ENCODE measurements at places on chromosomes 13 and 19.

- DNase-seq = no peak
These were observed 31.7 kb downstream of the ARHGAP35 start for GRCh38 chr19:46892252-46893179.

- DNase-seq = no peak
These were observed 5.3 kb downstream of the SIGLECL1 start for GRCh38 chr19:51256155-51256625.

DNA sequence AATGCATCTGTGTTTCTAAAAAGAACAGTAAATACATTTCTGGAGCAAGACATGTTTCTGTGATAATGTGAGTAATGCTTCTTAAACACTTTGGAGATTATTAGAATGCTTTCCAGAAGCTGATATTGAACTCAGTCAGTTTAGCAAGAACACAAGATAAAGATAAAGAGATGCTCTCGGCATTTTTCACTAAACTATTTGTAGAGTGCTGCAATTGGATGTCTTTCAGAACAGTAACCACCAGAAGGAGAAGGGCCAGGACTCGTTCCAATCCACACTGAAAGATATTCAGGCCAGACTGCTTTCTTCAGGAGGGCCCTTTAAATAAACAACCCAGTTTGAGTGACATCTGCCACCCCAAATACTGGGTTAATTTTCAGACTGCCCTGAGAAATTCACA lies 456.0 kb downstream of the TBC1D4 start:
- no peak for DNase-seq

GRCh38 chr19:45251452-45252354 lies 632 bp downstream of the MARK4 start:
- peak; percentile 17 for DNase-seq

DNA sequence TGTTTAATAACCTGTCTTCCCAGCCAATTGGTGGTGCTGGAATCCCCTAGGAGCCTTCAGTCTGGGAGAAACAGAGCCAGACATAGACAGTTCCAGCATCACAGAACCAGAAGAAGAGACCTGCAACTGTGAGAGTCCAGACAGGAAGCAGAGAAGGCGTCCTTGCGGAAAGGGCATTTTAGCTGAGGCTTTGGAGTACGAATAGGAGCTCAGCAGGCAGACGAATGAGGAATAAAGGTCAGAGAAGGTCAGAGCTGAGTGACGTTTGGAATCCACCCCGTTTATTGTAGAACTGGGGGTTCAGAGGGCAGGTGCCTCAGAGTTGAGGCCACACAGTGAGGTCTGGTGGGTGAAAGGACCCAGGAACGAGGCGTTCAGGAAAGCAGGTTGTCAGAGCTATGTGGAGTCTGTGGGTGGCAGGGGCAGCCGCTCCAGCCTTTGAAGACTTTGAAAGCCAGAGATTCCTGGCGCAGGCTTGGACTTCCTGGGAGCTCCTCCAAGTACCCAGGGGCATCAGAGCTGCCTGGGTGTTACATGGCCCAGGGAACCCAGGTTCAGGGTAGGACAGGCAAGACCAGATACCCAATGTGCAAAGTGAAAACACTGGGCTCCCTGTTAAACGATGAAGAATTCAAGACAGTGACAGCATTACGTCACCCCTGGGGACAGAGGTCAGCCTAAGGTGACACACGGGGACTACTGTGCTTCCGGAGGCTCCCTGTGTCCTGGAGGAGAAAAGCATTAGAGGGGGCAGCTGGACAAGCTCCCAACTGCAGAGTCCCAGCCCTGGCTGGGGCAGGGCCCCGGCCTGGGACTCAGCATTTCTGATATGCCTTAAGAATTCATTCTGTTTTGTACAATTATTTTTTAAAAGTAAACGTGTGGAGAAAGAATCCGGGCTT lies 5.5 kb downstream of the ARRDC2 start:
- DNase-seq = no peak

DNA sequence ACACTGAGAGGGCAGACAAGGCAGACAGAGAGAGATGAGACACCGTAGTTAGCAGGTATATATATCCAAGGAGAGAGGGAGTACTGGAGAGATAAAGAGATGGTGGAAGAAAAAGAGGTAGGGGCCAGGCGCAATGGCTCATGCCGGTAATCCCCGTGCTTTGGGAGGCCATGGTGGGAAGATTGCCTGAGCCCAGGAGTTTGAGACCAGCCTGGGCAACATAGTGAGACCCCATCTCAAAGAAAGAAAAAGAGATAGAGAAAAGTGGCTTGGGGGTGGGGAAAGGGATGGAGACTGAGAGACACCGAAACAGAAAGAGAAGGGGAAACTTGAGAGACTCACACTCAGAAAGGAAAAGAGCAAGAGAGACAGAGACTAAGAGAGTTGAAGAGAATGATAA lies 2.5 kb downstream of the RAB4B start:
- no peak for DNase-seq

DNA sequence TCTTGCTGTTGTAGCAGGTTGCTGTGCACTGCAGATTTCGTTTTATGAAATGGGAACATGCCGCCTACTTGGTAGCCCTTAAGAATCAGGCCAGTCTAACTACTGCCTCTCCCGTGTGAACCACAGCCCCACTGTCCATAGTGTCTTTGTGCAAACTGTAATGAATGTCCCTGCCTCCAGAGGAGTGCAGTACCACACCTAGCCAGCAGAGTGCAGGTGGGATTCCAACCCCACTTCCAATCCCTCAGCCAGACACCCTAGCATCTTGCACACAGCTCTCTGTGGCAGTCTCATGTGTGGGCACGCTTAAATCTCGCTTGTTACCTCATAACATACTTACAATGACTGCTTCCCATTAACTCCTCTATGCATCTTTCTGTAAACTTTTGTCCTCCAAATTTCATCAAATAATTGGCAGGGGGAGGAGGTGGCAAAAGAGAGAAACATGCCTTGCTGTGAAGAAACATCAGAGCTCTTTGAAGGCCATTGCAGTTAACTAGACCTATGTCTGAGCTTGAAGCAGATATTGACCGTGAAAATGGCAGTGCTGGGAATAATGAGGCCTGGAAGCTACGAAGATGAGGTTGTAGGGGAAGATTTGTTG lies 47.2 kb downstream of the ZAR1L start:
- peak; percentile 57 for DNase-seq

- no peak for DNase-seq
These were observed 404.4 kb downstream of the SPRY2 start for GRCh38 chr13:79936368-79937136.

- DNase-seq = peak; percentile 57
These were observed 4.5 kb upstream of the RAB3A start for GRCh38 chr19:18208098-18208951.

DNA sequence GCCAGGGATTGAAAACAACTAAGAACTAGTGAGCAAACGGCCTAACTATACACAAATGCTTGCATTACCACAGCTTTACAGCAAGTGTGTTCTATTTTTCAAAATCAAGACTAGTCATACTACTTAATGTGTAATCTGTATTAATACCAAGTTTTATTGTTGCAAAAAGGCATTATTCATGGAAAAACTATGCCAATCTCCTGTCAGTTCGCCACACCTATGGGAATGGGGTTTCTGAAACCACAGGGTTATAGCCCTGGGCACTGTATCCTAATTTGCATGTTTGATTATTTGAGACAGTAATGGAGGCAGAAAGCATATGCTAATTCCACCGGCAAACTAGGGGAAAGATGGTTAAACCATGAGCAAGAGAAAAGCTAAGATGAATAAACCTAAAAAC lies 14.3 kb downstream of the GAS6 start:
- no peak for DNase-seq

- no peak for DNase-seq
These were observed 63.8 kb downstream of the SCEL start for GRCh38 chr13:77599351-77599750.
